ENCODE measurements at places on chromosomes 1 and 21.

GRCh38 chr1:217861658-217862057 is 230.5 kb downstream of the SPATA17 start:
- DNase-seq: no peak

DNA sequence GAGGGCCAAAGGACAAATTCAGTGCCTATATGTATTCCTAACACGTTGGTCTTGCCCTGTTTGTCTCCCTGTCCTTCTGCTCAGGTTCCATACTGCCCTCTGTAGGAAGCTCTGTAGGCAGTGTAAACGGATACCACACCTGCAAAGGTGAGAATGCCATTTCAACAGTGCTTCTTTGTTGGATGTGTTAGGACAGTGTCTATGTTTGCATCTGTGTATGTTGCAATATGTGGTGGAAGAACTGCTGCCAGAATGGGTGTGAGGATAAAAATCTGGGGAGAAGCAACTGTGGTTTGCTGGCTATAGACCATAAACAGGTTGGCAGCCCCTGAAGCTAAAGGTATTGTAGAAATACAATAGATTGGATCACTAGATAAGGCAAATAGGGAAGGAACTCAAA is 113.1 kb upstream of the BMP8A start:
- no peak for DNase-seq

DNA sequence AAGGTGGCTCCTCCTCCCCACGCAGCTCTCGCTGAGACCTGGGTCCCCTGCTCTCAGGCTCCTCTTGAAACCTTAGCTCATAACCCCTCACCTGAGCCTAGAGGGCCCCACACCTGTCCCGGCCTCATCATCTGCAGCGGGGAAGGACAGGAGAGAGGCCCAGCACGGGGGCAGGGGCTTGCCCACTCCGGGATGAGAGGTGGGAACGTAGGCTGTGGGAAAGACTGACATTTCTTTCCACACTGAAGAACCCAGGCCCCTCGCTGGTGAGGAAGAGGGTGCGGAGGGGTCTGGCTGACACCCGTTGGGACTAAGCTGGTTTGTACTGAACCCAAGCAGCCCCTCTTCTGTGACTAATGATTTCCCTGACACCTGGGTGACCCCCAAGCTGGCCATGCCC is 14.0 kb upstream of the NES start:
- DNase-seq: no peak

- DNase-seq: no peak
Measured at GRCh38 chr1:211935448-211935970, 99.8 kb downstream of the INTS7 start.

GRCh38 chr1:29364101-29364678 is 127.9 kb downstream of the PTPRU start:
- DNase-seq: no peak

DNA sequence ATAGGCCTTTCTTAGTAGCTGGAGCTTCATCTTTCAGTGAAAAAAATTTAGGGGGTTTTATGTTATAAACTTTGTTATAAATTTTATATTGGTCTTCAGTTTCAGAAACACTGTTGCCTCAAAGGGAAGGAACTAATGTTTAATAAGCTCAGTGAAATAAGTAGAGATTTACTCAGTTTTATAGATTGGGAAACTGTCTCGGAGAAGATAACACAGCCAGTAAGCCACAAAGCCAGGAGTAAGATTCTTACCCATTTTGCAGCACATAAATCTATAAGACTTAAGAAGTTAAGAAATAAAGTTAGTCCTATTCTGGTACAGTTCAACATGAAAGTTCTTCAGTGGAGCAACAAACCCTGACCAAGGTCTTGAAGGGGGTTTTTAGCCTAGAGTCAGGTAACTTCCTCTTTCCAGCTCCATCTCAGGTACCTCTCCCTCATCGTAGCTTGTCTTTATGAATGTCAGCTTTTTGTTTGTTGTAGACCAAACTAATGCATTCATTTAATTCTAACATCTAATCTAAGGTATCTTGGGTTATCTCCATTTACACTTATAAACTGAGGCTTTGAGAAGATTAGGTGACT is 3.3 kb downstream of the KPNA6 start:
- no peak for DNase-seq
